ENCODE measurements at places on chromosomes 6 and 20.
A peak's percentile ranks its signal among the peaks of the same experiment; 100 is the strongest.

DNA sequence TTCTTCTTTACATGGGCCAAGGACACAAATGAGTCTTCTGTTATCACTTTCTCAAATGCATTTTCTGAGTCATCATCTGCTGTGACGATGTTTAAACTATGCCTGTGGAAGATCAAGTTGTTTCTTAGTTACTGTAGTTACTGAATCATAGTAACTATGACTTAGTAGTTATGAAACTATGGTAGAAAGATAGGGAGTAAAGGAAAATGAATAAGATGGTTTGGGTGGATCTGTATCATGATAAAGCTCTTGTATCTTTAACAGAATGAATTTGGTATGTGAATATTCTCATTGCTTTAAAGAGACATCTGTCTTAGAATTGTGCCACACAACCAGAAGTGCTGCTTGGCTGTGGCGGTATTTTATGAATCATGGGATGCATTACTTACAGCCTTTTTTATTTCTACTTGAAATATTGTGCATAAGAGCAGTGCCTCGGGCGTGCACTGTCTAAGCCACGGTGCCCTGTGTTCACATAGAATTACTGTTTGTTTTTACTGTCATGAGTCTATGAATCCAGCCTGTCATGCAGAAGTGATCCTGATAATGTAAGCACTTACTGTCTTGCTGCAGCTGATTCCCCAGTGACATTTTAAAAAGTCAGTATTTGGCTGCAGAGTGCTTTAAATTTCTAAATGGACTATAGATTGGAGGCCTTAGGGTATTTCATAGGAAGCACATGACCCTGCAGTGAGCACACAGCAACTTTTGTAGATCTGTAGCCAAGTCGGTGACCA lies 215.2 kb downstream of the TMEM242 start:
- peak; percentile 53 for DNase-seq

DNA sequence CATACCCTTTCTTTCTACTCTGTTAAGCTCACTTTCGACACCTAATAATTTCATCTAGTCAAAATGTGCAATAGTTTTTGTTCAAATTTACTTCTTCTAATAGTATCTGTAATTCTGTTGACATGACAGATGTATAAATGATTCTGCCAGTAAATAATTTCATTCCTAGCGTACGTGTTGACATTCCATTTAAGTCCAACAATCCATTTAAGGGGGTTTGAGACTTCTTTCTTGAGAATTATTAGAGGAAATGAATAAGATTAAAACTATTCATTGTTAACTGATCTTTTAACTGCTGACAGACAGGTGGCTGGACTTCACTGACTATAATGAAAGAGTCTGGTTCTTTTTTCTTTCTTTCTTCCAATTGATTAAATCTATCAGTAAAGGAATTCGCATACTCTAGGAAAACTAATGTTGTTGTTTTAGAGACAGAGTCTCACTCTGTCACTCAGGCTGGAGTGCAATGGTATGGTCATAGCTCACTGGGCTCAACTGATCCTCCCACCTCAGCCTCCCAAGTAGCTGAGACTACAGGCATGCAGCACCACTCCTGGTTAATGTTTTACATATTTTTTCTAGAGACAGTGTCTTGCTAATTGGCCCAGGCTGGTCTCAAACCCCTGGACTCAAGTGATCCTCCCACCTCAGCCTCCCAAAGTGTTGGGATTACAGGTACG lies 55.9 kb downstream of the MAP3K5 start:
- no peak for DNase-seq

DNA sequence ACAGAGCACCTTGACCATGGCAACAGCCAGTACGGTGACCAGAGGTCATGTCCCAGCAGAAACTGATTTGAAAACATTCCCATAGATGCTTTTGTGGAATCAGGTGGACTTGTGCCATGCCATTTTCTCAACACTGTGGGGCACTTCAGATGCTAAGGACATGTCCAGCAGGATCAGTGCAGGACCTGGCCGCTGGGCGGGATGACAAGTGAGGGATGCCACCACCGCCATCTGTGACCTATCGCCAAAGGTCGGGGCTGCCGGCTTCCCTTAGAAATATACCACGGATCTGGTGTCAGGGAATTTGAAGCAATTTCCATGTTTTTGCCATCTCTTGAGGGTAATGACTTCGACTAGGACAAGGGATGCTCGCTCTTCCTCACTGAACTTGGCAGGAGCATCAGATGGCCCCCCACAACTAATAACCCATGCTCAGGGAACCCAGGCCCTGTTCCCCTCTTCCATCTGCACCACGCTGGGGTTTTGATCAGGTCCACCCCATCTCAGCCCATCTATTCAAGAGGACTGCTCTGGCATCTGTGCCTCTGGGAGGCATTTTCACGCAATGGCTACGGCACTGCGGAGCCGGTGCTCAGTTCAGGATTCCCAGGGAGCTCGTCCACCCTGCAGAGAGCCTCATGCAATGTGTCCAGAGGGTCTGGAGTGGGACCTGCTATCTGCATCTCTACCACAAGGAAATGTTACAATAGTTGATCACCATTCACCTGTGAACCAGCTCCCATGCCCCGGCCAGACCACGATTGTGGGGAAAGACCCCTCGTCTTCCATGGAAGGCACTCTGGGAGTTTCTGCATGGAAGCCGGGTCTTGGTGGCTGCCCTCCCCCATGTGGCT lies 302.6 kb downstream of the TAF4 start:
- no peak for DNase-seq

- DNase-seq, result no peak
Measured at GRCh38 chr6:158086504-158087223, 81.4 kb downstream of the SERAC1 start.
